ENCODE measurements at places on chromosomes 7 and 10.

DNA sequence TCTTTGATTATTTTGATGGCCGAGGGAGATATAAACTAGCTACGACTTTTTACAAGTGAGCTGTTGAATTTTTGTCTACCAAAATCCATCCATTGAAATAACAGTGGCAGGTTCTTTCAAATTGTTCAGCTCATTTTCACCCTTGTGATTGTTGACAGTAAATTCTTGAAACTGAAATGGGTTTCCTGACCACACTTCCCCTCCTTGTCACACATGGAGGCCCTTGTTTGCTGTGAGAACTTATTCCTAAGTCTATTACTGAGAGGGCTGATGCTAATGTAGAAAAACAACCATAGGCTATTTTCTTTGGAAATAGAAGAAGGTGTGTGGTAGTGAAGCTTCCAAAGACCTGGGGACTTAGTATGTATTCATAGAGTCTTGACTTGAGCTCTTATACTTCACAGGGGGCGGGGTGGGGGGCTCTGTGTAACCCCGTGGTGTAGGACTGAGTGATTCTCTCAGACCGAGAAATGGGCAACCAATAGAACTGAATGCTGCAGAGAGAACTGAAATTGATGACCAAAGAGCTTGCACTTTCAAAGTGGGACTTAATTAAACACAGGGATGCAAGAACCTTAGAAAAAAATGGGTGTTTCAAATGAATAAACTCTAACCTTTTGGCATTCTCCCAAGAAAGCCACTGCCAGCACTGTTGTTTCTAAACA is 718.9 kb downstream of the CCSER2 start:
- no peak for DNase-seq

DNA sequence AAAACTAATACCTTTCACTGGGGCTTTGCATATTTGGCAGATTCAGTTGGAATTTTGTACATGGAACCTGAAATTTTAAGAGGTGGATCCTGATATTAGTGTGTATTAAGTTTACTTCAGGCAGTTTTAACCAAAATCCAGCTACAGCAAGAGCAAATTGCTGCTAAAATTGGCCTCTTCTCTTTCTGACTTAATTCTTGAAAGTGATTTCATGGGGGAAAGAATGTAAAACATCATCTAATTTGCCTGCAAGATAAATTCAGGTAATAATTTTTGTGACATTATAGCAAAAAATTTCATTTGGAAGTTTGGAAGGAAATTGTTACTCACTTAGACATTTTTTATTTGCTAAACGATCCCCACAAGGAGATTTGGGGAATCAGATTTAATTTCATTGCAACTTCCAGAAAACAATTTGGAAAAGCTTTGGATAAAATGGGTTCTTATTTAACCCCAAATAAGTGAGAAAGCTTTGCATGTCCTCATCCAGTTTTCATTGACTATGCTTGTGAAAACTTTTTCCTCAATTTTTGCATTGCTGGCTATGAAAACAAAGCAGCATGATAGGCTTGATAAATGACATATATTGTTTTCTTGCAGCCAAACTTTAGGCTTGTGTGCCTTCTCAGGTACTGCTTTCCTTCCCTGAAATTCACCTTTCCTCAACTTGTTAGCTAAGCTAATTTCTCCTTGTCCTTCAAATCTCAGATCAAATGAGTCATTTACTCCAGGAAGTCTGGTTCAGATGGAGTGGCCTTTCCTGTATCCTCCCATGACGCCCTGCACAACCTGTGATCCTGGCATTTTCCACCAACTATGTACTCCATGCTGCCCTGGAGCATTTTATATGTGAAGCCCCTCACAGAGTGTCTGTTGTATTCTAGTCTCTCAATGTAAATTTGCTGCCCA is 27.4 kb upstream of the ZNF438 start:
- no peak for DNase-seq

DNA sequence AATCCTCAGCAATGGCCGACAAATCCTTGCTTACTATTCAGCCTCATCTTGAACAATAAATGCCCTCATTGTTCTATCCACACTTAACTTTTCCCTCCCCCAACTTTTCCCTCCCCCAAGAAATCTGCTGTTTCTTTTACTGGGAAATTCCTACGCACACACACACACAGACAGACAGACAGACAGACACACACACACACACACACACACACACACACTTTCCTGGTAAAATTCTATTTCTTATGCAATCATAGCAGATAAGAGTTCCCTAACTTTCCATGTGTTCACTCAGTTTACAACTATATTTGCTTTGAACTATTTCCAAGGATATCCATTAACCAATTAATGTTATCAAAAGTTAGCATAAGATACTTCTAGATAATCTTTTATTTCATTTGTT is 52.9 kb downstream of the RELN start:
- no peak for DNase-seq

DNA sequence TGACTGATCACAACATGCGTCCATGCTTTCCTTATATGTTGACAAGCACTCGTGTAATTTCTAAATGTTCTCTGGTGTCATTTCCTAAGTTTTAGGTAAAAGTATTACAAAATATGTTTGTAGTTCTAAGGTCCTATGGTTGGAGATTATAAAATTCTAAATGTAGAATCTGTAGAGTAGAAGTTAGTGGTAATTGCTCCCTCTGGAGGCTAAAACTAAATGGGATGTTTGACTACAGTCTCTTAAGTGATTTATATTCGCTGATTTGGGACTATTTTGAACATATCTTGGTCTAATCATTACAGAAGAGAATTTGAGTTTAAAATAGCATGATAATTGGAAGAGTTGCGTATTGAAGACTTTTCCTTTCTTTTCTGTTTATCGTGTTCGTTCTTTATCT is 74.1 kb downstream of the ZMYND11 start:
- DNase-seq, result no peak

DNA sequence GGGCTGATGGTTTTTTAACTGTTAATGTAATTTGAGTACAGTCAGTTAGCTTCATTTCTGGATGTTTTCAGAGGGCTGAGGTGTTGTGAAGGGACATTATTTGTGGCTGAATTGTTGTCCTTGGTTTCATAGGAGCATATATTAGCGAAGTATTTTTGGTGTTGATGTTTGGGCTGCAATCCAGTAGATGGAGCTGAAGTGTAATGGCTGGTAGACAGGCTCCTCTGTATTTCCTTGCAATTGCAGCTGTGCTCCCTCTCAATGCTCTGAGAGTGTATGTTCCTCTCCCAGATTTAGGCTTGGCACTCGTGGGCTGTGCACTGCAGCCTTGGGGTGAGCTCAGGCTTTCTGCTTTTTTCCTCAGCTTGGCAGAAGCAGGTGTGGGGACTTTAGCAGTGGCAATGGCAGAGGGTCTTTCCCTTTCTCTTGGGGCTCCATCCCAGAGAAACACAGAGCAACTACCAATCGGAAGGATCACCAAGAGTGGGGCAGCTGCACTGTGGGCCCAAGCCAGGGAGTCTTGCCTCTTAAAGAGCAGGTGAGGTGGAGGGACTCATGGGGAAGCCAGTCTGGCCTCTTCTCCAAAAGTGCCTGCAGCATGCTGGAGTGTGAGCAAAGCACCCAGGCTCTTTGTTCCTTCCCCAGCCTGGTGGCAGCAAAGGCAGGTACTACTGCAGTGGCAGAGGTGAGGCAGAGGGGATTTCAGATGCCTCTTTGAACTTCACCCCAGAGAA is 544.4 kb downstream of the SH2D4B start:
- no peak for DNase-seq

- no peak for DNase-seq
Observed at GRCh38 chr7:70040970-70041766, 442.9 kb downstream of the AUTS2 start.

DNA sequence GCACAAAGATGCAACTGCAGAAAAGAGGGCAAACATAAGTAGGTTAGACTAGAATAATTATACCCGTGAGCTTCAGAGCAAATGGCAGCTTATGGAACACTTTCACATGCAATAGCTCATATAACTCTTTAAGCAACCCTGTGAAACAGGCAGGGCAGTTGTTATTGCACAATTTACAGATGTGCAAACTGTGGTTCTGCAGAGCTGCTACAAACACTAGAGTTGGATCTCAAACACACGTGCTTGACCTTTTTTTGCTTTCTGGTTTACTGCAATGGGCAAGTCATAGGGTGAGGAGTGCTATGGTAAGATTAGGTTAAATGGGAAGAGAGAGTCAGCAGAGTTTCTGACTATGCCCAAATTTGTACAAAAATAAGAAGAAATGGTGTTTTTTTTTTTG is 610.8 kb downstream of the GATA3 start:
- DNase-seq, result no peak

Measured in effector CD8-positive, alpha-beta T cell (primary cell).